Stimulated activated CD8-positive, alpha-beta memory T cell treated with anti-CD3 and anti-CD28 coated beads, Interleukin-4, amount 100 ng/mL, for 48 hours (primary cell): ENCODE measurements at places on chromosomes 6 and 20.

GRCh38 chr6:137303441-137303840 lies 84.3 kb upstream of the IFNGR1 start:
- DNase-seq: no peak

GRCh38 chr6:4740032-4740431 lies 36.2 kb upstream of the CDYL start:
- no peak for DNase-seq

GRCh38 chr6:108748959-108749358 lies 99.3 kb upstream of the ARMC2 start:
- no peak for DNase-seq

- DNase-seq: no peak
Measured at GRCh38 chr6:164066335-164066734, 651.8 kb downstream of the QKI start.

DNA sequence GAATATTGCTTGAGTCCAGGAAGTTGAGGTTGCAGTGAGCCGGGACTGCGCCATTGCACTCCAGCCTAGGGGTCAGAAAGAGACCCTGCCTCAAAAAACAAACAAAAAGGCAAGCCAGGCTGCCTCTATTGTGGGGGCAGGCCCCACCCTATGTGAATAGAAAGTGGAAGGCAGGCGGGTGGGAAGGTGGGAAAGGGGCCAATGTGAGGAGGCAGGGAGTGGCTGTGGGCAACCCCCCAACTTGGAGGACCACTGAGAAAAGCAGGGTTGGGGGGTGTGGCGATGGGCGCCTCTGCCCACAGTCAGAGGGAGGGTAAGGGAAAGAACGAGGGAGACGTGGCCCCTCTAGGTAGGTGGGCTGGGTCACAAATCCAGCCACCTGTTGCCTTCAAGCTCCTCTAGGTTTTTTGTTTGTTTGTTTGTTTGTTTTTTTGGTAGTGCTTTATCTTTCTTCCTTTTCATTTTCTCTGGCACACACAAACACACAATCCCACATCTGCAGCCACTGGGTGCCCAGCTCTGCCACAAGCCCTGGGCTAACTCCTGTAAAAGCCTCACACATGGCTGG lies 5.3 kb upstream of the AP5S1 start:
- DNase-seq: no peak

- no peak for DNase-seq
Measured at GRCh38 chr20:4702562-4703280, 19.0 kb upstream of the PRND start.

DNA sequence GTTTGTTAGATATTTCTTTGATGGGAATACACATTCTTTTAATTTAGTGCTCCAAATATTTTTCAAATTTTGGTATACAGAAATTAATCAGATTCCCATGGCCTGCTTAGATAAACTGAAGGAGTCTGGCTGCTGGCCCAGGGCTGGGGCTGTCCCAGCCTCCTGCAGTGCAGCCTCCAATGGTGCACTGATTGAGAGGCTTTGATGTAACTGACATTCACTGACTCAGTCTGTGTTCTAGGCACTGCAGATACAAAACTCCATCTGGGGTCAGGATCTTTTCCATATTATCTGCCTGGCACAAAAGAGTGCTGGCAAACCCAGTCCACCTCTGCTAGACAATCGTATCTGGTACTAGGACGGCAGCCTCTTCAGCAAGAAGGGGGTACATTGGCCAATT lies 64.8 kb downstream of the GRIK2 start:
- DNase-seq: no peak

- no peak for DNase-seq
Measured at GRCh38 chr6:33136310-33136900, 55.9 kb downstream of the COL11A2 start.

DNA sequence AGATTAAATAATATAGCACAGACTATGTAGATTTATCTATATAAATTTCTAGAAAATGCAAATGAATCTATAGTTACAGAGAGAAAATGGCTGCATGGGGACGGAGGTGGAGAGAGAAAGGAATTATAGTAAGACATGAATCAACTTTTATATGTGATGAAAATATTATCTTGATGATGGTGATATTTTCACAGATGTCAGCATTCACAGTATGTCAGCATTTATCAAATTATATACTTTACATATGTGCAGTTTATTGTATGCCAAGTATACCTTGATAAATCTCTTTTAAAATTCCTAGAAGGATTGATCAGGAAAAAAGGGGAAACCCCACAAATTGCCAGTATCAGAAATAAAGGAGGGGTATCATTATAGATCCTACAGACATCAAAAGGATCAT lies 44.6 kb downstream of the NPEPL1 start:
- DNase-seq: no peak

- peak; percentile 69 for DNase-seq
Measured at GRCh38 chr20:51062065-51062464, 39.2 kb upstream of the KCNG1 start.

GRCh38 chr6:7124636-7125035 lies 16.9 kb downstream of the RREB1 start:
- DNase-seq: no peak

DNA sequence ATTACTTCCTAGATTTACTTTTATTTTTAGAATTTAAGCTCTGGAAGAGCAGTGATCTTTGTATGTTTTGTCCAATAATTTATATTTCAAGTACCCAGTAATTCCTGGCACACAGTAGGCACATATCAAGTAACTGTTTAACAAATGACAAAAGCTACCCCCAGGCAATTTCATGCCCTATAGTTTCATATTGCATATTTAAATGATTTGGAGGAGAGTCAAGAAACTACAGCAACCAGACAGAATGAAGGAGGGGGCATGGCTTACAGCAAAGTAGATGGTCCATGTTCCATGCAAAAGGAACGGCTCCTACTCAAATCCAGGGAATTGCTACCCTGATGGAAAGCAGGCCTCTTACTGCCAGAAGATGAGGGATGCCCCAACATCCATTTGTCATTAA lies 113.5 kb downstream of the ARHGAP18 start:
- DNase-seq: no peak

- DNase-seq: peak; percentile 88
Measured at GRCh38 chr6:39228992-39229767, at the start of gene KCNK5. TSS of gene KCNK5 (minus strand) at chr6:39229475. CDS start at chr6:39229111, 364 bp downstream.

- no peak for DNase-seq
Measured at GRCh38 chr6:51200676-51201075, 382.0 kb downstream of the TFAP2B start.

DNA sequence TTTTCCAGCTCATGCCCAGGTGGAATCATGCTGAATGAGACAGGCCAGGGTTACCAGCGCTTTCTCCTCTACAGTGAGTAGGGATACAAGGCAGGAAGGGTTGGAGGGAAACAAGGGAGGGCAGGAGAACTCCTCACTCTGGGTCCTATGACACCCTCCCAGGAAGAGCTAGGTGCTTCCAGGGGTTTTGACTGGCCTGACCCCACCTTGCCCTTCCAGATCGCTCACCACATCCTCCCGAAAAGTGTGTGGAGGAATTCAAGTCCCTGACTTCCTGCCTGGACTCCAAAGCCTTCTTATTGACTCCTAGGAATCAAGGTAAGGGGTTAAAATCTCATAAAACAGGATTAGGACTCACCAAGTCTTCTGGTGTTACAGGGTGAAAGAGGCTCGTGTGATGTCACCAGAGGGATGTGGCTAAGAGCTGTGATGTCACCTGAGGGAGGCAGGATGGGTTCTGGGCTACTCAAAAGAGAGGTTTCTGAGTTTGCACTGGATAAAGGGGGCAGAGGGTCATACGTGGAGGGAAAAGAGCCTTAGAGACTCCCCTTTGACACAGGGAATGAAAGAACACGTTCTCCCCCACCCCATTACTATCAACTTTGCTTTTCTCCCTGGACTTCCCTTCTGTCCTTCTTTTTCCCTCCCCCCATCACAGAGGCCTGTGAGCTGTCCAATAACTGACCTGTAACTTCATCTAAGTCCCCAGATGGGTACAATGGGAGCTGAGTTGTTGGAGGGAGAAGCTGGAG lies 1.9 kb downstream of the APOM start:
- peak; percentile 56 for DNase-seq

DNA sequence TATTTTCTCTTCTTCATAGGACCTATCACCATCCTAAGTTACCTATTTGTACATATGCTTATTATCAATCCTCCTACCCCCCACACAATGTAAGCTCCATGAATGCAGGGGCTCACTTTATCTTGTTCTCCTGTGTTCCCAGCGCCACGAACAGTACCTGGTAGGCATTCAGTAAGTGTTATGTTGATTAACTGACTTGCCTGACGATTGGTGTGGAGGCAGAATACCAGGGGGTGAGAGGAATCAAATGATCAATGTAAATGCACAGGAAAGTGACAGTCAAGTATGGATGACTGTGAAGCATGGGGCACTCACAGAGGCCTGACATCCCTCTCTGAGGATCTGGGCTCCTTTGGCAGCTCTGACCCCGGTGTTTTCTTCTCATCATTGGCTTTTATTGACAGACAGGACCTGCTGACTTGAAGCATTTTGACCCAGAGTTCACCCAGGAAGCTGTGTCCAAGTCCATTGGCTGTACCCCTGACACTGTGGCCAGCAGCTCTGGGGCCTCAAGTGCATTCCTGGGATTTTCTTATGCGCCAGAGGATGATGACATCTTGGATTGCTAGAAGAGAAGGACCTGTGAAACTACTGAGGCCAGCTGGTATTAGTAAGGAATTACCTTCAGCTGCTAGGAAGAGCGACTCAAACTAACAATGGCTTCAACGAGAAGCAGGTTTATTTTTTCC lies 6.1 kb upstream of the IFT52 start:
- DNase-seq: no peak

DNA sequence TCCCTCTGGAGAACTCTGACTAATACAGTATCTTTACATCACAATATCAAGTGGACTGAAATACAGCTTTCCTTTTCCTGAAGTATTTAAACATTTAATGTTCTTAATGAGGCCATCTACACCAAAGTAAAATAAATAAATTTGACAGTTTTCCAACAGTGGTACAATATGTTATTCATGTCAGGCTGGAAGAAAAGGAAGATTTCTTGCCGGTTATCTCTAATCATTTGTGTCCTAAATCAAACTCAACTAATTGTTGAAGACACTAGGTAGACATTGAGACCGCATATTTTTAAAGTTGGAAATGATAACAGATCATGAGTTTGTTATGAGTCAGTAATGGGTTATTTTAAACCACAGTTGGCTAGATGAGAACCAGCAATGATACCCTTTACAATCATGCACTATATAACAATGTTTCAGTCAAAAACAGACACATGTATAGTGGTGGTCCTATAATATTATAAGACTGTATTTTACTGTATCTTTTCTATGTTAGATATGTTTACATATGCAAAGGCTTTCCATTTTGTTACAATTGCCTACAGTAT lies 241.6 kb downstream of the LMBRD1 start:
- DNase-seq: no peak

GRCh38 chr6:32195652-32195901 lies 3.1 kb upstream of the GPSM3 start:
- peak; percentile 100 for DNase-seq

GRCh38 chr6:43910638-43911353 lies 140.8 kb downstream of the VEGFA start:
- no peak for DNase-seq

DNA sequence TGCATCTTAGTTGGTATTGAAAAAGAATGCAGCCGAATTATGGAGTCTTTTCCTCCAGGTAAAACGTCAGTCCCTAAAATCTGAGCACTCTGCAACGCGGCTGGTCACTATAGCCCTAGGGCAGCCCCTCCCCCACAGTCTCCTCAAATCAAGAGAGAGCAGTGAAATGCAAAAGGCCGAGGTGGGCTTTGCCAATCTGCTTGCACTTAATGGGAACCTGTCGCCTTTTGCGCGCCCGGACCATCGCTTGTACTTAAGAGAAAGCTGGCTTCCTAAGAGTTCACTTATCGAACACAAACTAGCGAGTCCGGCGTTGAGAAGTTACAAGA lies 447 bp downstream of the MCM3 start:
- peak; percentile 81 for DNase-seq

- no peak for DNase-seq
Measured at GRCh38 chr20:22515264-22515663, 69.1 kb downstream of the FOXA2 start.

DNA sequence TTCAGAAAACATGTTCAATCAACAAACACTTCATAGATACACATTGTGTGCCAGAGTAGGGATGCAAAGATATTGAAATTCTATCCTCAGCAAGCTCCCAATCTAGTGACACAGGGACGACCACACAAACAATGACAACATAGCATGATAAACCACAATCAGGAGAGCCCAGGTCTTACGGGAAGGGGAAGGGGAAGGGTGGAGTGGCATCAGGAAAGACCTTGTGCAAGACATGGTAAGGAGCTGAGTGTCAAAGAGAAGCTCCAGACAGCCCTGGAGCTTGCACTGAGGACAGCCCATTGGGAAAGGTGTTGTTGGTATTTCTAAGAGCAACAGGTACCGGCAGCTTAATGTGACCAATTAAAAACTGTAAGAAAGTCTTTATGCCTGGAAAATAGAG lies 103.6 kb downstream of the PDE7B start:
- no peak for DNase-seq

DNA sequence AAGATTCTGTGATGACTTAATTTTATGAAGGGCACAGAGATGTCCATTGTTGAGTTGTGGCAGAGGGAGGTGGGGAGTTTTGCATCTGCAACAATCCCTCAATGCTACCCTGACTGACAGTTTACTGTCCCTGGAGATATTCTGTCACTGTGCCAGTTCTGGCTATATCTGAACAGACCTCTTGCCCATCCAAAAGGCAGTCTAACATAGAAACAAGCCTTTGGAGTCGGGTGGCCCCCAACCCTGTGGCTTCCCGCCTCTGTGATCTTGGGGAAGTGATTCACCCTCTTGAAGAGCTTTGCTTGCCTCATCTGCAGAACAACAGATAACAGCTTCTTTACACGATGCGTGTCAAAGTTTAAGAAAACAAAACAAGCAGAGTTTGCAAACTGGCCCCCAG lies 3.8 kb upstream of the E2F1 start:
- peak; percentile 75 for DNase-seq

- peak; percentile 83 for DNase-seq
Measured at GRCh38 chr20:49594143-49594930, 26.4 kb upstream of the PTGIS start.

- DNase-seq: peak; percentile 22
Measured at GRCh38 chr6:41996997-41997396, 53.3 kb upstream of the TAF8 start.

DNA sequence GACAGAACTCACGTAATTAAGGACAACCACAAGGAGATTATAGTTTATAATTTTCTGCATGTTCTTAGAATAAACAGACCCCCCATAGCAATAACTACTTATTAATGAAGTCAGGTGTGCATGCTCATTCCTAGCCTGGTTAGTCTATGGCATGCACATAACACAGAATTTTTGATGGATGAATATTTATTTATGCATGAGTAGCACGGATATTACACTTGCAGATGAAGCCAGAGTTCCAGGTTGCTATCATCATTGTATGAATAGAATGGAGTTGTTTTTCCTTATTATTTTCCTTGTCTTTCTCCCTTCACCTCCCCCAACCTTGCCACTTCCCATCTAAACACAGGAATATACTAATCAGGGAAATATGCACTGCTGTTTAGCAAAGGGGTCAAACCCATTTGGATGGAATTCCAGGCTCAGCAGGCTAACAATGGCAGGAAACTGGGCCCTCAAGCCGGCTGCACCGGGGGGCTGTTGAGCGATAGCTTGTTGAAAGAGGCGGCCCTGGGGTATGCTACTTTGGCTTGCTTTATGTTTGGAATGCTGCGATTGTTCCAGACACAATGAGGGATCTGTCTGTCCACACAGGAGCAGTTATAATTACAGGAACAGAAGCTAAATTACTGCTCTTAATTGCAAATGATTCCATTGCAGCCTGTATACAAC lies 112.6 kb downstream of the TMEM170B start:
- no peak for DNase-seq
